Right kidney (tissue), 9 donors: ENCODE measurements at places on chromosomes 5 and 9.
A peak's percentile ranks its signal among the peaks of the same experiment; 100 is the strongest.

- no peak for DNase-seq
These were observed 28.4 kb downstream of the HSDL2 start for GRCh38 chr9:112408275-112408674.

DNA sequence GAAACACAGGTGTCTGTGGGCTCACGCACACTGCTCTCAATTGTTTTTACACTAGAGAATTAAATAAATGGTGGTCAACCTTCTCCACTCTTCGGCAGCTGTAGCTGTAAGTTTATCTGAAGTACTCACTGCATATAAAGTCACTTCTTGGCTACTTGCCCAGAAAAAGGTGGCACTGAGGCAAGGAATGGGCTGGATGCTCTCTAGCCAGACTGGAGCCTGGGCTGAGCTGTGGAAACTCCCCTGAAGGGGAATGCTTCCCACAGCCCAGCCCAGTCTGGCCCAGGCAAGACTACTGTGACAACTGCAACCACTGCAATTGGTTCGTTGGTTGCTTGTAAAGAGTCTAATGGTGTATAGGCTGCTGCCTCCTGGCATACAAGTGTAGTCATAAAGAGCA lies 4.5 kb downstream of the LEAP2 start:
- DNase-seq, result no peak

DNA sequence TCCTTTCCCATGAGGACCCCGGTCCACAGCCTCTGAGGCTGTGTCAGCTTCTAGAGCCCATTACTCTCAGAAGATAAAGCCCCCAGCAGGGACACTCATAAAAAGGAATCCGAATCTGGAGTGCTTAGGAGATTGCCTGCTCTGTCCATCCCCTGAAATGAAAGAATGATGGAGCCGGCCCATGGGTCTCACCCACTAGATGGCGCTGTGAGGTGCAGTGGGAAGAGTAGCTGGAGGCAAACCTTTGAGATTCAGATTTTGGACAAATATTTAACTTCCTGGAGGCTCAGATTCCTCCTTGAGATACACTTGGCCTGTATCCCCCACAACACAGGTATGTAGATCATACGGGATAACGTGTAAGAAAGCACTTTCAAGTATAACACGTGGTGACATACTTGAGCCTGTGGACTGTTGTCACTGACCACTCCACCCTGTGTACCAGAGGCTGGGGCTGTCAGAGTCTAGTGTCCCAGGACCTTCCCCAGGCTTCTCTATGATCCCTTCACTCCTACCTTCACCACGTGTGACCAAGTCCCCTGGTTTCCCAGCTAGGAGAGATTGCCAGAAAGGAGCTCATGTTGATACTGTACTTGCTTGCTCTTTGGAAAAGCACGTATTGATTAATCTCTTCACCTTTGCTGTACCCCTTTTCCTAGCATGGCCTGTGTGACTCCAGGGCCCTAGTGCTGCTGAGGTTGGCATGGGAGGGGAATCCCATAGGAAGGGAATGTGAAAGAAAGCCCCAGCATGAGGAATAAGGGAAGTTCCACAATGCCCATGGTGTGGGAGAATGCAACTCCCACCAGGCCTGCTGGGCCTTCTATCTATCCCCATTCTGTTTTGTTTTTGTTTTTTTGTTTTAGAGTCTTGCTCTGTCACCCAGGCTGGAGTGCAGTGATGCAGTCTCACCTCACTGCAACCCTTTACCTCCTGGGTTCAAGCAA lies 32.1 kb downstream of the TRMO start:
- no peak for DNase-seq

GRCh38 chr5:13814301-13814700 lies 130.2 kb downstream of the DNAH5 start:
- no peak for DNase-seq

DNA sequence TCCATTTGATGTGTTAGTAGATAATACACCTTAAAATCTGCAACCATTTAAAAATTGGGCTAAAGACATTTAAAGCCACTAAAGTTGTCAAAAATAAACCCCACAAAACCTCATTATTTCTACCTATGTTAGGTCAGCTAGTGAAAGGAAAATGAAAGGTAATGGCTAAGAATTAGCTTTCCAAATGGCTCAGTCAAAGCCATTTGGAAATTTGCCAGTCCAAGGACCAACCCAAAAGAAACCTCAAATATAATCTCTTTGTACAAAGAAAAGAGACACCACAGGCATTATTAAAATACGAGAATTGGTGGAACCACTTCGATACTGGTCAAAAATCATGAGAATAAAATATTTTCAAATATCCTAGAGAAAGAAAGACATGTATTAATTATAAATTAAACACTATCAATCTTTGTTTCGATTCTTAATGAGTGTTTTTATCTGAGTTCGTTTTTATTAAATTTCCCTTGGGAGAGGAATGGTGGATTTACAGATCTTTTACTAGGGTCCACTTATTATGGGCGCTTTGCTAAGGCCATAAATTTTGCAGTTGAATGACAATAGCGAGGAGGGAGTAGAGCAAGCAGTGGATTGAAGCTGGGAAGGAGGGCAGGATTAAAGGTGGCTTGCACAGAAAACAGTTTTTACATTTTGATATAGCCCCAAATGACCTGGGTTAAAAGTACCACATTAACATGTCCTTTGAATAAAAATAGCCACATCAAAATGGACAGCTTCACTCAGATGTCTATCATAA lies 116.8 kb upstream of the SHB start:
- DNase-seq, result no peak

DNA sequence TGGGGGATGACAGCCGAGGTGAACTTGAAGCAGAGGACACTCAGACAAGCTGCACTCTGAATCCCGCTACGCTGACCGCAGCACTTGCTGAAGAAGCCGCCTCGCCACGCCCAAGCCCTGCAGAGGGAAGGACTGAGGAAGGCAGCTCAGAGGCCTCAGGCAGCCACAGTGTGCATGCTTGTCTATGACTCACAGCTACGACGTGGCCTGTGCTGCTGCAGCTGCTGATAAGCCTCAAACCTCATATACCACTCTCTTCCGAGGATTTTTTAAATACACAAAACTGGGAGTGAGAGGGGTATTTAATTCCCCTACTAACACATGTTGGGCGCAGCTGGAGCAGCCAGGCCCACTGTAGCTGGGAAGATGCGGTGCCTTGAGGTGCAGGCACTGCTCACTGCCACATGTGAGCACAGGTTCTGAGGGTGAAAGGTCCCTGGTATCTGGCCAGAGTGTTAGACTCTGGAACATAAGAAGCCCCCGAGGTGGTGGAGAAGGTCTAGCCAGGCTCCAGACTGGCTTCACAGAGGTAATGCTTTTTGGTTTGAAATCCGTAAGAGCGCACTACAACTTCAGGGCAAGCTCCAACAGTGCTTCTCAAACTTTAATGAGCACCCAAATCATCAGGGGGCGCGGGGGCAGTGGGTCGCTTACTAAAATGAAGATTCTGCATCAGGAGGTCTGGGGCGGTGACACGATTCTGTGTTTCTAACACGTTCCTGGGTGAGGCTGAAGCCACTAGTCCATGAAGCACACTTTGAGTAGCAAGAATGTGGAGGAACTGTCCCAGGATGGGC lies 196.8 kb downstream of the AUH start:
- no peak for DNase-seq

- DNase-seq, result no peak
These were observed 133.6 kb downstream of the OXCT1 start for GRCh38 chr5:41736641-41737040.

- peak; percentile 54 for DNase-seq
These were observed 20.9 kb upstream of the SYNPO start for GRCh38 chr5:150619359-150620230.

DNA sequence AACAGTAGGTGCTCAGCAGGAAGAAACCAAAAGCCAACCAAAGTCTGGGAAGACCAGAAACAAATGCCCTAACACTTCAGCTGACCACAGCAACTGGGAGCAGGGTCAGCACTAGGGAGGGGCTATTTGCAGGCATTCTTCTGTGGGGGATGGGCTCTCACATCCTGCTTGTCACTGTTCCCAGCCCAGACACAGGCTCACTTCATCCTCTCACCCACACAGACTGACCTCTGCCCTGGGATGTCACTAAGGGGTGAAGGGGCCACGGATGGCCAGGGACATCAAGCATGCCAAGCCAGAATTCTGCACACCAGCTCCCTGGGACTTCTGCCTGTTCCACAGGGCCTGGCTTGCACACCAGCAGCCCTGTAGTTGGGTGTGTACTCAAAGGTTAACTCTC lies 28.7 kb downstream of the GFRA3 start:
- DNase-seq, result no peak

- no peak for DNase-seq
These were observed 263.7 kb upstream of the DAPK1 start for GRCh38 chr9:87233899-87234455.

DNA sequence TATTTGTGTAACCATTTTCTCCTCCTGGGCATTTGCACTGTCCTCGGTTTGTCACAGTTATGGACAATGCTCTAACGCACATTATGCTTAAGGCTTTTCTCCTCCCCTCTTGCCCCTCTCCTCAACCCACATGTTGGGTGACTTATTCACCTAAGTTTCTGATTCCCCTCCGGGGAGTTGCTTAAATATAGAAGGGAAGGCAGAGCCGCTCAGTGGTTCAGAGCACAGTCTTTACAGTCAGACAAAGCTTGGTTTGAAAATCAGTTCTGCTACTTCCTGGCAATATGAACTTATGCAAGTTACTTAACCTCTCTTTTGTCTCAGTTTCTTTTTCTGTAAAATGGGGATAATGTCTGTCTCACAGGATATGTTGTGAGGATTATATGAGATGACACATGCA lies 41.2 kb upstream of the SPRY4 start:
- DNase-seq, result no peak

- DNase-seq, result no peak
These were observed 213.7 kb upstream of the SNX2 start for GRCh38 chr5:122561209-122561608.

- DNase-seq, result peak; percentile 2
These were observed 18.6 kb upstream of the SLC25A51 start for GRCh38 chr9:37922363-37923117.

DNA sequence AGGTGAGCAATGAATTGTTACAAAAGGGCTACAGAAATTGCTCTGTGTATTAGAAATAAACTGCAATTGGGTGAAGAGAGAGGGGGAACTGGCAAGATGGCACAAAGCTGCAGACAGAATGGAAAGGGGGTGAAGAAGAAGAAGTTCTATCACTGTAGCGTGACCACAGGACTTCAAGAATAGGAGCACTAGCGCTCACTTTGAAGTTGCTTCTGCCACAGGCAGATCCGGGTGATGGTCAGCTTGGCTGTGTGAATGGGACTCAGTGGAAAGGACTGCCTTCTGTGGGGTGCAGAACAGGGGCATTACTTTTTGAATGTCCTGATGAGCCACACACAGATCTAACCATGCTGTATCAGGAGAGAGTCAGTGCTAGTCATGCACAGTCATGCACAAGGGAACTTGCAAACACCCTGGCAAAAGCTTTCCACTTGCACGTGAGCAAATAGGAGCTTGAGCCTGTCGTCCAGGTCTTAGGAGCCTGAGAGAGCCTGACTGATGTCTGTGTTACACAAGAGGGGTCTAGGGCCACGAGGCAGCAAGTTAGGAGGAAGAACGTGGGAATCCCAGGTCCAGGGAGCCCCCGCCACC lies 16.3 kb downstream of the IL5 start:
- DNase-seq, result no peak

- no peak for DNase-seq
These were observed 24.3 kb downstream of the KCNT1 start for GRCh38 chr9:135726138-135726853.

DNA sequence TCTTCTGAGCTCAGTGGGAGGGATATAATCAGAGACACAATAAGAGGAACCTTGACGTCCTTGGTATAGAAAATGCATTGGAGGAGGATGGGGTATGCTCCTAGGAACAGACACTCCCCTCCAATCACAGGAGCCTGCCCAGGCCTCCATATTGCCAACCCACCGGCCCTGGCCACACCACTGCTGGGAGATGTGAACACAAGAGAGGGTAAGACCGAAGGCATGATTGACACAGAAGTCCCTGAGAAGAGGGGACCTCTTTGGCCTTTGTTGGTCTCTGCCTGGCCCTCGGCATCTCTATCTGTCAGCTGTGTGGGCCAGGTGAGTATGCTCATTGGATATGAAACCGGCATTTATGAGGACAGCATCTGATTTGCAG lies 62.0 kb downstream of the CRB2 start:
- no peak for DNase-seq

DNA sequence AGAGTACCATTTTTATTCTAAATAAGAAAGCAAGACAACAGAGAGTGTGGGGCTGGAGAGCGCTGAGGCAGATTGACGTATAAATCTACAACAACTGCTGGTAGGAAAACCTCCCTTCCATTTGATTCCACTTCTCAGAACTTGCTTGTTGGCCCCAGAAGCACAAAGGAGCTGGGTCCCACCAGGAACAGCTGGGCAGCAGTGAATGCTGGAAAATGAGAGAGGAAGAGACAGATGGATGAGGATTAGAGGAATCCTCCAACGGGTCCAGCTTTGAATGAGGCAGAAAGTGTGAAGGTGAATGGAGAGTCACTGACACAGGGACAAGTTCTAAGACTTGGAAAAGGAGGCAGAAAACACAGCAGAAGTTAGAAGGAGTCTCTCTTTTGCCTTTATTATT lies 14.8 kb downstream of the TAS2R1 start:
- no peak for DNase-seq

DNA sequence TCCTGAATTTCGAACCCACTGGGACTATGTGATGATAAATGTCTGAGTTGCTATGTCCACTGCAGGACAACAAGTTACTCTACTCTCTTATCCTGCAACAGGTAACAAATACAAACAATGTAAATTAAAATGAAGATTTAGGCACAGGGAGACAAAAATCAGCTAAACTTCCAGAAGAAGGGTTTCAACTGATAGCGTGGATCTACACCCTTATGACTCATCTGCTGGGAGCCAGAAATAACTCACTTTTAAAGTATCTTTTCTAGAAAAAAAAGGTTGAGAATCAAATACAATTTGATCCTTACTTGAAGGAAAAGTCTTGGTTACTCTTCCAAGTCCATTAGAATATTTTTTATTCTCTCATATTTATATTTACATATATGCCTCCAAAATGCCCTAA lies 21.4 kb downstream of the PJA2 start:
- DNase-seq, result no peak

- no peak for DNase-seq
These were observed 29.5 kb upstream of the CYFIP2 start for GRCh38 chr5:157236423-157236822.

DNA sequence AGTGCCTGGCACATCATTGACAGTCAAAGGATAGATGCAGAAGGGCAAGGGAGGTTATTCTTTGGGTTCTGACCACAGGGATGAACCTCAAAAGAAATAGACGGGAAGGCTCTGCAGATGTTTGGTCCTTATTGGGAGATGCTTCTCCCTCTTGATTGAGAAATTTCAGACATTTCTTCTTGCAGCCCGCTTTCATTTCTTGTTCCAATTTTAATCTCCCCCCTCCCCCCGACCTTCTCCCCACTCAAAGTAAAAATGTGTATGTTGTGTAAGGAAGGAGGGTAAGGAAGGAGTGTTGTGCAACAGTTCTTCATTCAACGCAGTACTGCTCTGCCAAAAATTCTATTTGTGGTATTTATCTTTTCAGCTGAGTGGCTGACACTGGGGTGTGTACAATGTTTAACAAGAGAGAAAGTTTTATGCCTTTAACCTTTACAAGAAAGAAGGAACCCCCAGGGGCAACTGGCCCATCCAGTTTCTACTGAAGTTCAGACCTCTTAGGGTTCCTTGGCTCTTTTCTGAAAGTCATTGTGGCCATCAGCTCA lies 46.3 kb upstream of the TNFSF15 start:
- DNase-seq, result no peak

- no peak for DNase-seq
These were observed 9.5 kb downstream of the FBXO10 start for GRCh38 chr9:37566716-37567115.

- no peak for DNase-seq
These were observed 27.8 kb downstream of the RALGPS1 start for GRCh38 chr9:126942399-126942798.

GRCh38 chr5:14301186-14301585 lies 158.0 kb downstream of the TRIO start:
- DNase-seq, result no peak
